ENCODE measurements at places on chromosomes 12 and 14.

- no peak for DNase-seq
Observed at GRCh38 chr12:107736914-107737313, 24.0 kb downstream of the PRDM4 start.

GRCh38 chr14:54258382-54258781 lies 138.4 kb upstream of the CDKN3 start:
- DNase-seq = no peak

DNA sequence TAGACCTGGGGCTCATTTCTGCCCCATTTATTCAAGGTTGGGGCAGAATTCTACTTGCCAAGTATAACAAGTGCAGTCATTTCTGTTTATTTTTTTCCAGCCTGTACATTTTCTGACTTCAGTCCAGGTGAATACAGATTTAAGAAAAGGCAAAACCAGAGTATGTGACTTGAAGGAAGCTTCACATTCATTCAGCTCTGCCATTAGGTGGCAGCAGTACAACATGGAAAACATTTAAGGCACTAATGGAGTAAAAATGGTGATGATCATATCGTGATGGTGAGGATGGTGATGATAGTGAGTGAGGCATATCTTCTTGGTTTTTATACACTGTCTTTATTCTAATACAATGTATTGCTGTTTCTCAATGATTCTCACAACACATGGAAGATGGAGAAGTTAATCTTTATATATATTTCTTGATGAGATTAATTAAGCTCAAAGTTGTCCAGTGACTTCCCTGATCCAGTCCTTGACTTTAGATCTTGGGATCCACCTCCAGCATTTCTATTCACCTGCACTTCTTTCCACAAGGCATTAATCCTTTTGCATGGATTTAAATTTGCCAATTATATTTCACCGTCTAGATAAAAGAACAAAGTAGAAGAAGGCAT lies 176.7 kb upstream of the SEL1L start:
- no peak for DNase-seq

GRCh38 chr12:49288412-49288853 lies 6.5 kb upstream of the PRPH start:
- DNase-seq = peak; percentile 9

GRCh38 chr12:1795785-1796514 lies 24.4 kb upstream of the LRTM2 start:
- DNase-seq = peak; percentile 46

GRCh38 chr12:38728894-38729293 lies 176.5 kb downstream of the CPNE8 start:
- DNase-seq = no peak

GRCh38 chr12:93469386-93469785 lies 2.1 kb downstream of the MRPL42 start:
- no peak for DNase-seq

- no peak for DNase-seq
Observed at GRCh38 chr12:92551853-92552397, 150.9 kb upstream of the PLEKHG7 start.

- no peak for DNase-seq
Observed at GRCh38 chr12:31298515-31298910, 27.4 kb downstream of the SINHCAF start.

DNA sequence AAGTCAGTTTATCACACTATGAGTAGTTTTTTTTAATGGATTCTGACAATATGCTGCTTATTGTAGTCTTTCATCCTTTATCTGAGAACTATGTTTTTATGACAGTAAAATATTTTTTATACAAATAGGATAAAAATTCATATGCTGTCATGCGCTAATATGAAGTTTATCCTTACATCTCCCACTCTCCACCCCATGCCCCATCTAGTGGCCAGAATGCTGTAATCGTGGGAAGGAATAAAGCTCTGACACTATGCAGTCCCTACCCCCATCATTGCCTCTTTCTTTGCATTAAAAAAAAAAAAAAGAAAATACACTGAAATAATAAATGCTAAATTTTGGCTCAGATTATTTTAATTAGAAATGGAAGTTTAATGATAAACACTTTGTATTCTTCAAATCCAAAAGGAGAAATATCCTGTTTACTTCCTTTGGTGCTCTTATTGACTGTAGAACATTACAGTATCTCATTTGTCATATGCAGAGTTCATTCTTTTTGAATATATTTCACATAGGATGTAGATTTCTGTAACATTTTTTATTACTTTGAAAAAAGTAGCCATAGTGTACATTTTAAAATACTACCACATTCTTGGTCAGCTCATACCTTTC lies 145.9 kb upstream of the SLCO1C1 start:
- no peak for DNase-seq

DNA sequence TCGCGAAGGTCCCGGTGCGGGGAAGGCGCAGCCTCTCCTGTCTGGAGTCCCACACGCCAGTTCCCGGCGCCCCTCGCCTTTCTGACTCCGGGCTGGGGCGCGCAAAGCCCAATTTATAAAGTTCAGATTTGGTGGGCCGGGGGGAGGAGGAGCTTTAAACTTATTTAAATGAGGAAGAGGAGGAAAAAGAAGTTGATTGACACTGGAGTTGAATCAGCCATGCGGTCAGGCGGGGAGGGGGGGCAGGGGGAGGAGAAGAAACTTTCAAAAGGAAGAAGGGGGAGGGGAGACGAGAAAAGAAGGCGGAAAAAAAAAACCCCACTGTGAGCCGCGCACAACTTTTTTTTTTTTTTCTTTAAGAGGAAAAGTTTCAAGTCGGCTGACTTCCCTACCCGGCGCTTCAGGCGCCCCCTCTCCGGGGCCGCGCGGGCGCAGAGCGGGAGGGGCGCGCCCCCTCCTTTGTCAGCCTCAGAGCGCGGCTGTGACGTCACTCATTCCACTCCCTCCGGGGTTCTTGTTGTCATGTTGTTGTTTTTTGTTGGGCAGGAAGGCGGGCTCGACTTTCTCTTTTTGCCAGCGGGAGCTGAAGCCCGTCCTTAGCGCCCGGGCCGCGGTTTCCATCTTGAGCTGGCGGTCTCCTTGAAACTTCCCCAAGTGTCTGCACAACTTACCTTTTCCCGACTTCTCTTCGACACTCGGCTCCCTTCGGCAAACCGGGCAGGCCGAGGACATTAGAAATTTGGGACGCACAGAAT lies at the start of gene ZFP36L1:
ZFP36L1 (minus strand) TSS at position 89 of the 755 bp plus-strand sequence. CDS start 129 bp downstream, outside the sequence.
- peak; percentile 70 for DNase-seq

DNA sequence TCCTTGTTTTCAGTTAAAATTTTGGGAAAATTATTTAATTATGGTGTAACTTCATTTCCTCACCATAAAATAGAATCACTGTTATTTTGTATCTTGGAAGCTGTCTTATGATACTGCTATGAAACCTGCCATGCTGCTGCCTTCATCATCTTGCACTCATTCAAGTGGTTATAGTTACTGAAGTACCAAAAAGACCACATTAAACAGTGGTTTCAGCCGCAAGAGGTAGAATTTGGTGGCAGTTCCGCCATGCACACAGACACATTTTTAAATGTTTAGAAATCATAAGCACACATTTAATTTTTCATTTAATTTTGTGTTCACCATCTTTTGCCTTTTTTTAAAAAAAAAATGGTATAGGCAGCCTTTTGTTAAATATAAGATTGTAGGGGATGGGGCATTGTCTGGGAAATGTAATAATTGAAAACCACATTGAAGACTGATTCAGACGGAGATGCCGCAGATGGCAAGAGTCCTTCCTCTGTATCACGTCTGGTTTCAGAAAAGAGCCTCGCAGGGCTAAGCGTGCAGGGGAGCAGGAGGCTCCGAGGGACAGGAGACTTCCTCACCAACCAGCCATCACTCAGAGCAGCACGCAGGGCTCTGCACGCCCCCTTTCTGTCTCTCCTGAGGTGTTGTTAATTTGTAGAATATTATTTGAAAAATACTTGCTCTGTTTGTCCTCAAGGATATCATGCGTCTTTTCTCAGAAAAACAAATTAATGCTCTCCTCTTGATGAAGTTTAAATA lies 115.2 kb upstream of the PELI2 start:
- DNase-seq = no peak

DNA sequence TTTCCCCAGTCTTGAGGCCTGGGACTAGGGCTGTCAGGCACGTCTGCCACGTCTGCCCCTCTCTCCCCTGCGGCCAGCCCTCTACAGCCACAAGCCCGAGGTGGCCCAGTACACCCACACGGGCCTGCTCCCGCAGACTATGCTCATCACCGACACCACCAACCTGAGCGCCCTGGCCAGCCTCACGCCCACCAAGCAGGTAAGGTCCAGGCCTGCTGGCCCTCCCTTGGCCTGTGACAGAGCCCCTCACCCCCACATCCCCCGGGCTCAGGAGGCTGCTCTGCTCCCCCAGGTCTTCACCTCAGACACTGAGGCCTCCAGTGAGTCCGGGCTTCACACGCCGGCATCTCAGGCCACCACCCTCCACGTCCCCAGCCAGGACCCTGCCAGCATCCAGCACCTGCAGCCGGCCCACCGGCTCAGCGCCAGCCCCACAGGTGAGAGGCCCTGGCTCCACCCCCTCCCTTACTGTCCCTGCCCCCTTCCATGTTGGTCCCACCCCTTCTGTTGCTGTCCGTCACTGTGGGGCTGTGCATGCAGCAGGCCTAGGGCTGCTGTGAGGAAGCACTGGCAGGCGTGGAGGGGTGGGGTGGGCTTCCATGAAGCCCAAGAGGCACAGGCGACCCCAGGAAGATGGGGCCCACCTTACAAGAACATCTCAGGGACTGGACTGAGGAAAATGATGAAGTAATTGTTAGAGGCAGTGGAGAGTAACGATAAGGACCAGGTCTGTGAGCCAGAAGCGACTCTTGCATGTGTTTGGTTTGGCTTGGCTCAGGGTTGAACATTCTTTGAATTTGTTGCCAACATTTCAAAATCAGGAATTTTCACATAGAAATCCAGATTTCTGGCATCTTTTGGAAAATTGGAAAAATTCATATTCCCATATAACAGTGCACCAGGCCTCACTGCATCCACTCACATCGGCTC lies 16.8 kb downstream of the C12orf43 start:
- no peak for DNase-seq

- DNase-seq = no peak
Observed at GRCh38 chr14:77469539-77469938, 11.6 kb downstream of the AHSA1 start.

GRCh38 chr12:102883204-102883799 lies 33.7 kb downstream of the PAH start:
- no peak for DNase-seq

GRCh38 chr12:57872362-57872761 lies 25.8 kb upstream of the CTDSP2 start:
- DNase-seq = peak; percentile 65

DNA sequence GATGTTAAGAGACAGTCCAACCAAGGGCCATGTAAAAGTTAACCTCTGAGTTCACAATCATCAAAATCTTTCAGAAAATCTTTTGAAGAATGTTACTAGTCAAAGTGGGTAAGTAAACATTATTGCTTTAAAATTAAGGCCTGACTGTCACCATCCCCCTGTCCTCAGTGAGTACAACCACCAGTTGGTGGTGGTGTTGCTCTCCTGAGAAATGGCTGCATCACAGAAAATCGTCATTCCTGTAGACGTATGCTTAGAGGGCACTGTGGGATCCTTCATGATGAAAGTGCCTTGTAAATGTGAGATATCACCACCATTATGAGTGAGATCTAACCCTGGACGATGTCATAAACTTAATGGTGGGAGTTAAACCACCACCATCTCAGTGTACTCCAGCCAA lies 451.2 kb downstream of the RPS29 start:
- no peak for DNase-seq

Data from NCI-H446 treated with DMSO at 0.1 percent for 48 hours (cell line).